Stimulated activated CD4-positive, alpha-beta T cell treated with anti-CD3 and anti-CD28 coated beads, Interleukin-1b, Interleukin-23, amount 100 ng/mL, for 48 hours (primary cell): ENCODE measurements at places on chromosomes 12 and 14.
A peak's percentile ranks its signal among the peaks of the same experiment; 100 is the strongest.

GRCh38 chr12:66999141-66999540 is 270.0 kb upstream of the CAND1 start:
- no peak for DNase-seq

GRCh38 chr12:94868161-94868560 is 135.3 kb downstream of the NDUFA12 start:
- no peak for DNase-seq

DNA sequence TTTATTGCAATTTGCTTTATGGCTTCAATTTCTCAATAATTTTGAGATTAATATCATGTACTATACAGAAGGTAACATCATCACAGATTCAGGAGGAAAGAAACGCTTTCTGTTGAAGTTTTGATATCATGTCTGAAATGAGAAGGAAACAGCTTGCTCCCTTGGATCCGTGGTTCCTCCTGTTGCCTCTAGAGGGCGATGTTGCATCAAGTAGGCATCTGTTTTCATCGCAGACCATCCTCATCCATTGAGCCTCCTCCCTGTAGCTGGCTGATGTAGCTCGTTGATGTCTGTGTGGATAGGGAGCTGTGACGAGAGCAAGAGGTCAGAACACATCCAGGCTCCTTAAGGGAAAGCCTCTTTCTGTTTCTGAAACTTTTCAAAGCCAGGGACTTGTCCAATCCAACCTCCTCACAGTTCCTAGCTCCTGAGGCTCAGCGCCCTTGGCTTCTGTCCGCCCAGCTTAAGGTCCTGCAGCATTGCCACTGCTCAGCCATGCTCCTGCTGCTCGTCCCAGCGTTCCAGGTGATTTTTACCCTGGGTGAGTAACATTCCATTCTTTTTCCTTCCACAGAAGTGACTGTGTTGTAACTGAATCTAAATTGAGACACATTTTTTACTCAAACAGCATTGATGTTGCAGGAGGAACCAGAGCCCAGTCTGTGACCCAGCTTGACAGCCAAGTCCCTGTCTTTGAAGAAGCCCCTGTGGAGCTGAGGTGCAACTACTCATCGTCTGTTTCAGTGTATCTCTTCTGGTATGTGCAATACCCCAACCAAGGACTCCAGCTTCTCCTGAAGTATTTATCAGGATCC is 304.8 kb upstream of the OR4E1 start:
- DNase-seq: peak; percentile 49

- no peak for DNase-seq
Measured at GRCh38 chr12:51706206-51706605, 115.2 kb downstream of the SCN8A start.

DNA sequence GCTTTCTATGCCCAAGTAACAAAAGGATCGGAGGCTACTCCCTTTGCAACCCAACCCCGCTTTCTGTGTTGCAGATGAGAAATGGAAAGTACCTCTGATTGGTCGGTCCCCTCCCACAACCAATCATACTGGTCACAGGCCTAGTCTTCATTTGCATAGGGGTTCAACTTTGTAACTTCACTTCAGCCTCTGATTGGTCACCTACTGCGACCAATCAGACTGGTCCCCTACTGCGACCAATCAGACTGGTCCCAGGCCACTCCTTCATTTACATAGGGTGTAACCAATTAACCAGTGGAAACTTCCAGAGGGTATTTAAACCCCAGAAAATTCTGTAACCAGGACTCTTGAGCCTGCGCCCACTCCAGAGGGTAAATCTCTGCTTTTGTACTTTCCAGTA is 906.4 kb upstream of the TMEM132C start:
- DNase-seq: no peak

- DNase-seq: no peak
Measured at GRCh38 chr14:61644834-61645233, 50.5 kb upstream of the HIF1A start.

DNA sequence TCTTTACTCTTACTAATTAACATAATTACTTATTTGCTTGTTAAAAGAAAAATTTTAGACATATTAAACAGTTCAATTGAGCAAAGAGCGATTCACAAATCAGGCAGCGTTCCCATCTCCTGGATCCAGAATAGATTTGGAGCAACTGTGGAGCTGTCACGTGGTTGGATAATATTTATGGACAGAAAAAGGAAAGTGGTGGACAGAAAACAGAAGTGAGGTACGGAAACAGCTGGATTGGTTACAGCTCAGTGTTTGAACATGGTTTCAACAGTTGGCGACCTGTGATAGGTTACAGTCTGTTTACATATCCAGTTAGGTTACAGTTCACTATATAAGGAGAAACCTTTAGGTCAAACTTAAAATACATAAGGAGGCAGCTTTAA is 19.7 kb upstream of the FAM234B start:
- DNase-seq: no peak
